ENCODE measurements at places on chromosomes 1 and 21.

DNA sequence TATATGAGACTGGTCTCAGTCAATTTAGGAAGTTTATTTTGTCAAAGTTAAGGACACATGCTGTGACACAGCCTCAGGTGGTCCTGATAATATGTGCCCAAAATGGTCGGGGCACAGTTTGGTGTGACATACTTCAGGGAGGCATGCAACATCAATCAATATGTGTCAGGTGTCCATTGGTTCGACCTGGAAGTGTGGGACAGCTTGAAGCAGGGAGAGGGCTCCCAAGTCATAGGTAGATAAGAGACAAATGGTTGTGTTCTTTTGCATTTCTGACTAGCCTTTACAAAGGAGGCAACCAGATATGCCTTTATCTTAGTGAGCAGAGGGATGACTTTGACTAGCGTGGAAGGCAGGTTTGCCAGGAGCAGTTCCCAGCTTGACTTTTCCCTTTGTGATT lies 4.5 kb upstream of the ERVH48-1 start:
- no peak for DNase-seq

DNA sequence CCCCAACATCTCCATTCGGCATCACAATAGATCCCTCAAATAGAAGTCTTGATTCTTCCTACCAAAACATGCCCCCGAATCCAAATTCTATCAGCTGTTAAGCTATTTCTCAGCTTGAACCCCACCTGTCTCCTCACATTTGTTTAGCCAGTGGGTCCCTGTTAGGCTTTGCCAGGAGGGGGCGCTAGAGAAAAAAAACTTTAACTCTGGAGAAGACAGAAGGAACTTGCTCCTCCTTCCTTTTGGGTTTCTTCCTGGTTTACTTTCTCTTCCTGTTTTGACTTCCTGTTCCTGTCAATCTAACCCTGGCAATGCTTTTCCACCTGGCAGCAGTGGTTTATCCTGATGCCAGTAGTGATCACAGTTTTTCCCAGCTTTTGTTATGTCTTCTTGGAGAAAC lies 95.6 kb upstream of the KCNK1 start:
- DNase-seq, result no peak

GRCh38 chr1:99749504-99750347 lies 16.7 kb downstream of the FRRS1 start:
- DNase-seq, result no peak

GRCh38 chr1:212968368-212968863 lies 18.1 kb downstream of the VASH2 start:
- DNase-seq, result no peak

GRCh38 chr1:201468501-201468843 lies 516 bp downstream of the PHLDA3 start:
- no peak for DNase-seq

DNA sequence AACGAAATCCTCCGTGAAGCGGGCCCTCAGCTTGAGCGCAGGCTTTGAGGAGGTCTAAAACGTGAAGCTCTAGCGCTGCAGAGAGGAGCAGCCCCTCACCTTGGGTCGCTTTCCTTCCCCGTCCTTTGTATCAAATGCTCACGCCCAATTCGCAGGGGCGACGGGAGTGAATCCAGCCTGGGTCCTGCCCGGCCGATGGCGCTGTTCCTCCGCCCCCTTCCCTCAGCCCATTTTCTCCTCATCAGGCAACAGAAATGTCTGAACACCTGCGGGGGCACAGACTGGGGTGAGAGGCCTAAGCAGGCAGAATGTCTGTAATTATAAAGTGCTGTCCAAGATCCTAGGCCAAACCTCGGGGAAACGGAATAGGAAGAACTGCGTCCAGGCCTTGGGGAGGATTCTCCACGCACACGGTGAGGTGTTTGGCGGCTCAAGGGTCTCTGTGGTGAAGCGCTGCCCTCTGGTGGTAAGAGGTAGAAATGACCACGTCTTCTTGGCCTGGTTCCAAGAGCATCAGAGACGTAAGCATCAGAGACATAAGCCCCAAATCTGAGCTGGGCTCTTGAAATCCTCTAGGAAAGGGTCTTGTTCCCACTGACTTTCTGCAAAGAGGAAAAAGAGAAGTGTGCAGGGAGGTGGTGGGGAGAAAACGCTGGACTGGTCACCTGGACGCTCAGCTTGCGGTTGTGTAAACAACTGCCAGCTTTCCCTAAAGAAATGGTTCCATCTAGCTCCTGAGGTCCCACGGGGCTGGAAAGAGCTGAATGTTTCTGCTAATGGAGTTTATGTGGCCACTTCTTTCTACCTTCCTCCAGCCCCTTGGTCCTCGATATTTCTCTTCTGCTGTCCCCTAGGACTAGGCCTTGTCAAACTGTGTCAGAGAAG lies 92.1 kb upstream of the CD53 start:
- DNase-seq, result no peak

DNA sequence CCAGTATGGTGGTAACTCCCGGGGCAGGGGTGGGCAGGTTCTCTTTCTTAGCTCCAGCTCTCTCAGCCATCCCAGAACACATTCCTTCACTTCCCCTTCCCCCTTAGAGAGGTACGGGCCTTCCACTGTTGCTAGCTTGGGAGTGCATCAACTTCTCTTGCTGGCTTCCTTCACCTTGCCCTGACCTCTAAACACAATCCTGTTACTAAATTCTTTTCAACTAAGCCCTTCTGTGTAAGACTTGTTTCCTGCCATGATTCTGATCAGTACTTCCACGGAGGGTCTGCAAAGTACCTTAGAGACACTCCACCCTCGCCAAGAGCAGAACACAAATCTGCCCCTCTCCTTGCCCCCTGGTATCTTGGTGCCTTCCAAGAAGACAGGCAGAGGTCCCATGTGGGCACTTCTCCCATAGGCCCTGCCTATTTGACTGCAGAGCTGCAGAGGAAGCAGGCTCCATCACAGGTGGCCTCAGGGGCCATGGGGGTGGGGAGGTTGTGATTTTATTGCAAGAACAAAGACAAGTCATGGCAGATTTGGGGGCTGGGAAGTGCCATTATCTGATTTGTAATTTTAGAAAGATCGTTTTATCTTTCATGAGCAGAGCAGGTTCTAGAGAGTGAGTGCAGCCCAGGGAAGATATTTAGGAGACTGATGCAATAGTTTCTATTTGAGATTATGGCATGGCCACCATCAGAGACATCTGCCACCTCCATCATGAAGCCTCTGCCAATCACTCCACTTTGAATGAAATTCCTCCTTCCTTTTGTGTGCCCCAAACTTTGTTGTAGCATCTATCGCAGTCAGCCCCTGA lies 182.5 kb upstream of the JUN start:
- no peak for DNase-seq

- DNase-seq, result no peak
These were observed 227.4 kb downstream of the HLX start for GRCh38 chr1:221106616-221107015.

- DNase-seq, result no peak
These were observed 363.1 kb downstream of the PLPP3 start for GRCh38 chr1:56216218-56216617.

GRCh38 chr21:35529171-35529863 lies 480.2 kb upstream of the RUNX1 start:
- no peak for DNase-seq

DNA sequence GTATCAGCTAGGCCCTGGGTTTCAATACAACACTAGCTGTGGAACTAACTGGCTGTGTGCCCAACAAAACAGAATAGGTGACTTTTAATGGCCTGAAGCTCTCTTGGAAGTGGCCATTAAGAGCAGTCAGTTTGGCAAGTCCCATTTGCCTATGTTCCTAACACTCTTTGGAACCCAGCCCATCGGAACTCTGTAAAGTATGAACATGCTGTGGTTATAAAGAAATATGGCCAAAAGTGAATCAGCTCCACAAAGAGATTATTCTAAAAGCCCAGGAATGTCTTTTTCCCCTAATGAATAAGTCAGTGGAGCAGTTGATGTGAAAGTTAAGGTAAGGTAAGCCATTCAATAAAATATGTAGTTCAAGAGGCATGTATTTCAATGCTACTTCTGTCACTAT lies 223.7 kb upstream of the ADAMTS5 start:
- DNase-seq, result no peak

- no peak for DNase-seq
These were observed 34.7 kb downstream of the GJA5 start for GRCh38 chr1:147725685-147726084.

- DNase-seq, result no peak
These were observed 5.0 kb upstream of the GABRD start for GRCh38 chr1:2014181-2014580.

- DNase-seq, result no peak
These were observed 15.7 kb downstream of the SERTAD4 start for GRCh38 chr1:210248341-210248740.

DNA sequence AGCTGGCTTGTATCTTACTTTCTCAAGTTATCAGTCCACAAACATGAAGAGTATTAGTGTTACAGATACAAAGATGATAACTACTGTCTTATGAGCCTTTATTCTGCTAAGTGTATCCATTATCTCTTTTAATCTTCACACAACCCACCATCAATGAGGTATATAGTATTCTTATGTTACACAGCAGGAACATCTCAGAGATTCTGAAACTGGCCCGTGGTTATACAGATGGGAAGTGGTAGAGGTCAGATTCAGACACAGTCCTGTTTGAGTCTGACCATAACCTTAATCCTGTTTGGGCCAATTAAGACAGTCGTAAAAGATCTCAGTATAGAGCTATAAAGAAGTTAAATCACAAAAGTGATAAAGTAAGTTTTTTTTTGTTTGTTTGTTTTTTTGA lies 5.1 kb upstream of the TMEM269 start:
- no peak for DNase-seq

GRCh38 chr1:22177354-22178003 lies 34.6 kb upstream of the WNT4 start:
- no peak for DNase-seq

All from cortex of kidney (tissue), 1 donor.